Esophagus muscularis mucosa (tissue), 4 donors: ENCODE measurements at places on chromosomes 12 and 14. TPM values are rescaled to one million over a fixed set of nuclear protein-coding genes. Genes with fewer than 3 reads are reported as not detected.

- no peak for DNase-seq
Measured at GRCh38 chr14:98826618-98827017, 445.4 kb downstream of the BCL11B start.

DNA sequence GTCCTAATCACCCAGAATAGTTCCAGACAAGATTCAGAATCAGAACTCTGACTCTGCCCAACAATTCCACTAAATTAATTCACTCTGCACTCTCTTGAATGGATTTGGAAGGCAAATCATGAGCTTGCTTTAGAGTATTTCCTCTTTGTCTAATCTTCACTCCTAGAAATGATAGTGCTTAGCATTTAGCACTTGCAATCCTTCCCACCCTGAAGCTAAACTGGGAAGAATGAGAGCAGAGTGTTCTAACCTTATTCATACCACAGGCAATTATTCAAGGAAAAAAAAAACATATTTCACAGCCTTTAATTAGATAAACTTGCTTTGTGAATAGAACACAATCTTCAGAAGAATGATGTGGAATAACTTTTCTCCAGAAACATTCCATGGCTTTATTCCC is 264.6 kb downstream of the PAWR start:
- no peak for DNase-seq

- DNase-seq = peak; percentile 95
Measured at GRCh38 chr12:52280319-52280795, 5.9 kb downstream of the KRT86 start.

KLRC2 gene
- 0.42 TPM for total RNA-seq

DNA sequence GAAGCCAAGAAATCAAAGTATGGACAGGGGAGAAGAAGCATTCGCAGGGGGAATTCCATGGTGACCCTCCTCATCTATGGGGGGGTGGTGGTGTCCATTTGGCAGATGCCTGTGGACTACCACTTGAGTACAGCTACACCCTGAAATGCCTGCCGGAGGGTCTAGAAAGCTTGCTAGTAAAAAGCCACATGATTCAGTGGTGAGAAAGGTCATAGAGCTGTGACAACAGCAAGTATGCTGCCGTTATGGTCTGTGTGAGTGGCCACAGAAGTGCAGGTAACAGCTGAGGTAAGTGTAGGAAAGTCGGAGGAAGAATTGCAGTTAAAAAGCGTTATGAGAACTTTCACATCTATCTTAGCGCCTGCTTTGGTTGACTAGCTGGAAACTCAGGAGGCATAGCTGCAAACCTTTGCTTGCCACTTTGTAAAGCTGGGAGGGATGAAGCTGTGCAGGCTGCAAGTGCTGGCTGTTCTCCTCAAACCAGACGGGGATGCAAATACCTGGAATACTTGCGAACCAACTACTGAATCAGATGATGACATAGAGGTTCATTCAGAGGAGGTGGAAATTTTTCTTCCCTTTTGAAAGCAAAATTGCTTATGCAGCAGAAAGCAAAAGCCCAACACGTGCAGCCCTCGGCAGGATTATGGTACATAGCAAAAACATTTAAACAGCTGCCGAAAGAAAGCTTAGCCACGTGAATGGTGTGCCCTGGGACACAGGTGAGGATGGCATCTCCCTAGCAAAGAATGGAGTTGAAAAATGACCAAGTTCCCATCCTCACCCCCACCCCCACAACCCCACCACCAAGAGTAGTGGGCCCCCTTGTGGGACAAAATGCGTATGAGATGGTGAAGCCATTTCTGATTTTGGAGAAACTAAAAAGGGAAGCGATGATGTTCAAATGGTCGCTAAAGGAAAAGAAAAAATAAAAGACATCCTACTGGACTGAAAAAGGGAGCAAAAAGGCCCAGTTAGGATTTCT is 287.0 kb downstream of the RERGL start:
- DNase-seq = no peak

- DNase-seq = no peak
Measured at GRCh38 chr14:24331731-24332267, 3.1 kb downstream of the ADCY4 start.
